HFF-Myc (cell line): ENCODE measurements at places on chromosomes 2 and 18.
A peak's percentile ranks its signal among the peaks of the same experiment; 100 is the strongest.

GRCh38 chr2:95076705-95077529 is 44.7 kb downstream of the MRPS5 start:
- DNase-seq: peak; percentile 10

DNA sequence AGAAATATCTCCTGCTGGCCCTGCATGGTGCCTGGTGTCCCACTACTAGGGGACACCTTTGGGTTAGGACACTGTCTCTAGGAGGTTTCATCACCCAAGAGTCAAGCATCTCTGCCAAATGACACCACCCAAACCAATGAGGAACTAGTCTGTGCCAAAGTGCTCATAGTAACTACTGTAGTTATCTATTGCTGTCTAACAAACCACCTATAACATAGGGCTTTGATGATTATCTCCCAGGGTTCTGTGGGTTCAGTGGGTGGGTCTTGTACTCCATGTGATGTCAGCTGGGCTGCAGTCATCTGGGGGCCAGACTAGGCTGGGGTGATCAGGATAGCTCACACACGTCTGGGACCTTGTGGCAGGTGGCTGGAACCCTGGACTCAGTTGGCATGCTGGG is 59.8 kb downstream of the EPAS1 start:
- no peak for DNase-seq

GRCh38 chr2:222859786-222860612 is 837 bp upstream of the ACSL3 start:
- no peak for DNase-seq

- no peak for DNase-seq
Measured at GRCh38 chr18:68448736-68449135, 266.2 kb downstream of the TMX3 start.

DNA sequence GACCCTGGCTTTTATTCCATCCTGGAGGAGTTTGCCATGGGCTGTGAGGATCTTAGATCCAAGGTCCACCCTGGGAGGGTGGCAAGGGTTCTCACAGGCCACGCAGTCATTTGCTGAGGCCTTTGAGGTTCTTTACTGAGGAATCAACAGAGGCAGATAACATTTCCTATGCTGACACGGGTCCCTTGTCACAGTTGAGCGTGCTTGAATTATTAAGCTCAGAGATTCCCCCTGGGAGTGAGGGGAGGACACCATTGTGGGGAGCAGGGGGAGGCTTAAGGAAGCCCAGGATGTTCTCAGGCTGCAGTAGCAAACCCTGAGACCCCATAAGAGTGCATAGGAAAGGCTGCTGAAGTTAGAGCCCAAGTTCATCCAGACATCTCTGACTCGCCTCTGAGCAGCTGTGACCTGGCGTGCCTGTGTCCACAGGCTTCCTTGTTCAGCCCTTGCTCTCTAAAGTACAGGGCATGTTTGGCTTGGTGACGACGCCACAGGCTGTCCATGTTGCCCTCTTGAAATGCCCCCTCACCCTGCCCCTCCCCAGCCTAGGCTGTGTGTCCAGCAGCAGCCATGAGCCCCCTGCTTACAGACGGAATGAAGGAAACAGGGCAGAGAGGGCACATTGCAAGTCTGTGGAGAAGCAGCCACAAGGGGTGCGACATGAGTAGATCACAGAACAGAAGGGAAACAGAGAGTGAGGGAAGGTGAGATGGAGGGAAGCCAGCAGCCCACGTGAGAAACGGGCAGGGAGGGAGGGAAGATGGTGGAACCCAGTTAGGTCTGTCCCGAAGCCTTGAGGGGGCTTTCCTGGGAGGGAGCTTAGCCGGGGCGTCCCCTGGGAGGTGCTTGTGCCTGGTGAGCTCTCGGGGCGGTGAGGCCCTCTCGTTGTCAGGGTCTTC is 34.0 kb downstream of the NAPG start:
- DNase-seq: no peak

DNA sequence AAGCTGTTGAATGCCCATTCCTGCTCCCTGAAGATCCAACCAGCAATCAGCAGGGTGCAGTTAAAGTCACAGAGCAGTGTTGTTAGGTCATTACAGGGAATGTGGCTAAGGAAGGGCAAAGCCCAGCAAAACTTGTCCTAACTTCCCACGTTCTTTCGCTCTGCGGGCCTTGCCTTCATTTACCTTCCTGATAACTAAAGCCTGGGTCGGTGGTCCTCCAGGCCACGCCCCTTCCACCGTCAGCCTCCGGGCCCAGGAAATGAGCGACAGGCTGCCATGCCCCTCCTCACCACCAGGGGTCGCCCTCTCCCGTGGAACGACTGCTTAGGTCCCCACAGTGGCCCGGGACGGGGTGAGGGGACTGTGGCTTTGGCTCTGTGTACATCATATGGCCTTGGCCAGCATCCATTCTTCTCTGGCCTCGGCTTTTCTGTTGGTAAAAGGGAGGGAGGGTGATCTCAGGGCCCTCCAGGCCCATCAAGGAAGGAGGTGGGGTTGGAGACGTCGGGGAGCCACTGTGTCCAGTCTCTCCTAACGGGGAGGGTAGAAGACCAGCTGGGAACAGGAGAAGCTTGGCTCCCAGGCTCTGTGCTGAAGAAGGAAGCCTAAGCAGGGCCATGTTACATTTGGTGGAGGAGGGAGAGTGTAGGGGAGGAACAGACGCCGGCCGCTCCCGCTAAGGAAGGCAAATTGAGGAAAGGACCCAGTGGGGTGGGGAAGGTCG is 2.2 kb downstream of the SH2D6 start:
- peak; percentile 58 for DNase-seq

DNA sequence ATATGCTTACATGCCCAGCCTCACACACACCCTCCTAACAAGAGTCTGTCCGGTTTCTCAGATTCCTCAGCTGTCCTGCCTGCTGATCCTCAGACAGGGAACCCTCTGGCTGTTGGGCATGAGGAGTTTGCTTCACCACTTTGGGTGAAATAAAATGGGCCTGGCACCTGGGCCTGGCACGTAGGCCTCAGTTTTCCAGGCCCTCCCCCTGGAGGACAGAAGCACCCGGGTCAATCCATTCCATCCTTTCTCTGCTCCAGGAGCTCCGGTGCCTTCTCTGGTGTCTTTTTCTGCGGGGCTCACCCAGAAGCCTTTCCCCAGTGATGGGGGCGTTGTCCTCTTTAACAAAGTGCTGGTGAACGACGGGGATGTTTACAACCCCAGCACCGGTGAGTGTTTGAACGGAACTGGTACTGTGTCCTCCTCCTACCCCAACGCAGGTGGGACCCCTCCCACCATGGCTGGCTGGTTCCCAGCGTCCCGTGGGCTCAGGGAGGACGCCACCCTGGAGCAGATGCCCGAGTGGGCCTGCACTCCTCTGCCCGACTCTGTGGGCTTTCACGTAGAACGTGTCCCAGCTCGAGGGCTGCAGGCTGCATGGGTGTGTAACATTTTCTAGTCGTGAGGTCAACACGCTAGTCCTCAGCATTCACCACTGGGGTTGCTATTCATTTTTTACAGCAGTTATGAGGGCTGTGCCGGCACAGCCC is 62.8 kb downstream of the EMILIN2 start:
- DNase-seq: no peak

DNA sequence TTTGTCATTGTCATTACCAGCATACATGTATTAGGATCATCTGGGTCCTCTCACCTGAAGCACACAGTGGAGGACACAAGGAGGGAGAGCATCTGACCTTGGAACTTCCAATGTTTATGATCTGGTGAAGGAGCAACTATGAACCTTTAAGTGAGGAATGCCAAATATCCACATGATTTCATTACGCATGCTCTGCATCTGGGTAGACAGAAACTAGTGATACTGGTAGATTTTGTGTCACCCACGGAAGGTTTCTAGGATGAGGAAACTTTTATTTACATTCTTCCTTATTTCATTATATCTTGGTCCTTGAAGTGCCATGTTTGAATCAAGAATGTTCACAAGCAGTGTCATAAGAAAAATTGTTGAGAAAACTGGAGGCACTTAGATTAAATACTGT is 32.1 kb downstream of the SPC25 start:
- DNase-seq: no peak

GRCh38 chr2:4673025-4673489 is 969.7 kb downstream of the DCDC2C start:
- no peak for DNase-seq

- no peak for DNase-seq
Measured at GRCh38 chr2:190404487-190404886, 3.7 kb upstream of the MFSD6 start.

GRCh38 chr2:39429746-39430145 is 7.3 kb downstream of the MAP4K3 start:
- no peak for DNase-seq

DNA sequence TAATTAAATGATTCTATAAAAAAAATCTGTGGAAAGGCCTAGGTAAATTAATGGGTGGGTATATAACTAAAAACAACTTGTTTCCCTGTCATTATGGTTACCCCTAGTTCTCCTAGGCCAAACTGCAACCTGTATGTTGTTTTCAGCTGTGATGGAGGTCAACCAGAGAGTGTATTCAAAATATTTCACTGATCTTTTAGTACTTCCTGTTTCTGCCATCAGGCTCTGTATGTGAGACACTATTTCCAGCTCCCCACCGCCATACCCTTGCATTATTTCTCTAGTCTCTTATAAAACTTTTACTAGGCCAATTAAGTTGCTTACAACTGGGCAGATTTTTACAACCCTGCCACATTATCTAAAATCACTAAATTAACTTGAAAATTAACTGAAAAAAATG is 21.0 kb upstream of the CDKL4 start:
- no peak for DNase-seq
